ENCODE measurements at places on chromosomes 13 and 19. TPM values are rescaled to one million over a fixed set of nuclear protein-coding genes. Genes with fewer than 3 reads are reported as not detected.

Gene SLITRK1
- not detected for total RNA-seq

Gene KLK12
- total RNA-seq, result not detected

Gene PROZ
- not detected for total RNA-seq

Gene CFD
- total RNA-seq, result 3.1 TPM

Gene ITGBL1
- total RNA-seq, result 3.1 TPM
